Thoracic aorta (tissue), 2 donors: ENCODE measurements at places on chromosomes 1 and 21. TPM values are rescaled to one million over a fixed set of nuclear protein-coding genes. Genes with fewer than 3 reads are reported as not detected.

Gene HSPB7
- total RNA-seq = 223 TPM

Gene KRTAP20-4
- not detected for total RNA-seq

Gene OSBPL9
- total RNA-seq = 114 TPM

Gene LY9
- 0.41 TPM for total RNA-seq

Gene PPIAL4G
- total RNA-seq = not detected

Gene CHAF1B
- 0.35 TPM for total RNA-seq

Gene C1orf87
- total RNA-seq = 1.5 TPM

Gene CSF3R
- total RNA-seq = 28.6 TPM

Gene CYB5RL
- total RNA-seq = 8.7 TPM

Gene CD1E
- not detected for total RNA-seq

Gene PRAMEF17
- total RNA-seq = not detected

Gene NT5C1A
- total RNA-seq = not detected

Gene FH
- total RNA-seq = 82.5 TPM

Gene SYT11
- 49.5 TPM for total RNA-seq

Gene PRR9
- not detected for total RNA-seq

Gene KCNQ4
- total RNA-seq = 11.5 TPM

Gene PTGER3
- 45.2 TPM for total RNA-seq

Gene VANGL2
- 1.3 TPM for total RNA-seq

Gene ESPN
- not detected for total RNA-seq

Gene PTGFR
- 3.5 TPM for total RNA-seq

Gene C1orf116
- total RNA-seq = 0.14 TPM

Gene NPR1
- total RNA-seq = 279 TPM

Gene CELA3A
- 2.0 TPM for total RNA-seq

Gene CFAP74
- not detected for total RNA-seq

Gene IGSF5
- not detected for total RNA-seq

Gene COL24A1
- total RNA-seq = 2.8 TPM

Gene PLA2G5
- total RNA-seq = 19.2 TPM

Gene CCDC27
- not detected for total RNA-seq

Gene CASQ1
- 6.0 TPM for total RNA-seq

Gene VPS45
- 68.9 TPM for total RNA-seq
